ENCODE measurements at places on chromosomes 7 and 10.

GRCh38 chr7:152543799-152544198, 108.0 kb upstream of the KMT2C start:
- DNase-seq: no peak

GRCh38 chr7:19920166-19920565, 146.7 kb upstream of the TMEM196 start:
- no peak for DNase-seq

DNA sequence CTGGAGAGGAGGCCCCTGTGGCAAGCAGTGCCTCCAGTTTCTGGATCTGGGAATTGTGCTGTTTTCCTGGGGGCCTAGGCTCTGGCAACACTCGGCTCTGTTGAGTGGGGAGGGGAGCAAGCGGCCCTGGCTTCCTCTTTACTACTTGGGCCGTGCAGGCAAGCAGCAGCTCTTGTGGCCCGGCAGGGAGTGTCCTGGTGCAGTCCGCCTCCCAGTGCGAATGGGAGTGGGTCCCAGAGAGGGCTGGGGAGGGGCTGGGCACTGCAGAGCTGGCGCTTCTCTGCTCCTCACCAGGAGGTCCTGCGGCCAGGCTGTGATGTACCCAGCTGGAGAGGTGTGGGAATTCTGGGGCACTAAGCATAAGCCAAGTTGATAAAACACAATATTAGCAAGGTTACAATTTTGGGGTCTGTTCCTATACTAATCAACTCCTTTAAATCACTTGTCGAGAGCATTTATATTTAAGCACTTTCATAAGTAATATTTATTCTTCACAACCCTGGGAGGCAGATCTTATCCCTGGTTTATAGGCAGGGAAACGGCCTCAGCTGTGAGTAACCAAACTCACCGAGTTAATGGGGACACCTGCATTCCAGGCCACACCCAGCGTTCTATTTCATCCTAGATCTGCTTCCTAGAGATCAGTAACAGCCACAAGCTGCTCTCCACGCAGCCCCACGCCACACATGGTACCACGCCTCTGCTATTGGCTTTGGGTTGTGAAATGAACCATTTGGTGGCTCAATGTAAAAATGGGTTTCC, 183.4 kb upstream of the PLXNA4 start:
- DNase-seq: no peak

GRCh38 chr7:158127241-158127640, 460.4 kb downstream of the PTPRN2 start:
- no peak for DNase-seq

GRCh38 chr7:72343991-72344390, 68.1 kb downstream of the CALN1 start:
- DNase-seq: no peak

DNA sequence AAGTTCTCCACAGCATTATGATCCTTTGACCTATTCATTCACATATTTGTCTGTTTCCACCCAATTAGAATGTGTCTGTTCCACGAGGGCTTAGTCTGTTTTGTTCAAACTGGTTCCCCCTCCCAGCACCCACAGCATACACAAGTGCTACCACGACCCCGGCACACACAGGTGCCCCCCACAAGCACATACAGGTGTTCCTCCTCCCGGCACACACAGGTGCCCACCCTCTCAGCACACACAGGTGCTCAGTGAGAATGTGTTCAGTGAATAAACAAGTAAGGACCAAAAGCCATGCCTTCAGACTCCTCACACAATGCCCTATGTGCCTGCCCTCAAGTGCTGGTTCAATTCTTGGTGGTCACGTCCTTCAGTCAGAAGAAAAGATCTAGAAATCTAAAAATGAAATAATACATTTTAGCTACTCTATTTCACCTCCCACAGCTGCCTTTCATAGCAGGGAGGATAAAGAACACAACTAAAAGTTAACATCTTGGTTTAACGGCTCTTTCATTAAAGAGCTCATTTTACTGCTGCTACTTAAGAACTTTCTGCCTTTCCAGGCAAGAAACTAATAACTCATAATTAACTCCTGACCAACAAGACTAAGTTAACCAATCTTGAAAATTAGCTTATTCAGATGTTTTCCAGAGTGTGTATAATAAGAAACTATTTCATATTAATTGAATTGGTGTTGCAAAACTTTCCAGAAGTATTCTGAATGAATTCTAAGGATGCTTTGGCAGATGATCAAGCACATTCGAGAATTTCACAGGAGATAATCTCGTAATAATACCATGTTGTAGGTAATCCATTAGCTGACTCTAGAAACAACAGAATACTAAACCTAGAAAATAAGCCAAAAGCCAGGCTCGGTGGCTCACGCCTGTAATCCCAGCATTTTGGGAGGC, 2.3 kb downstream of the DNMBP start:
- DNase-seq: no peak

DNA sequence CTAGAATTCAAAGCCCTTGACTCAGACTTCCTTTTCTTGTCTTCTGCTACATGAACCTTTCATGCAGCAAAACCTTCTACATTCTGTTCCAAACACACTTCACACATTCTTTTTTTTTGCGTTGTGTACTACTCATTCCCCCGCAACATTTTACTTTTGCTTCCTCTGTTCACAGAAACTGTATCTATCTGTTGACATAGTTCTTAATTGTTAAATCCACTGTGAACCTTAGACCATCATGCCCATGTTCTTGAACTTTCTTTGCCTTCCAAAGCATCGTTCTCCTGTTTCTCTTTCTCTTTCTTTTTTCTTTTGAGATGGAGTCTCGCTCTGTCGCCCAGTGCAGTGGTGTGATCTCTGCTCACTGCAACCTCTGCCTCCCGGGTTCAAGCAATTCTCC, 14.2 kb downstream of the CCSER2 start:
- DNase-seq: no peak

DNA sequence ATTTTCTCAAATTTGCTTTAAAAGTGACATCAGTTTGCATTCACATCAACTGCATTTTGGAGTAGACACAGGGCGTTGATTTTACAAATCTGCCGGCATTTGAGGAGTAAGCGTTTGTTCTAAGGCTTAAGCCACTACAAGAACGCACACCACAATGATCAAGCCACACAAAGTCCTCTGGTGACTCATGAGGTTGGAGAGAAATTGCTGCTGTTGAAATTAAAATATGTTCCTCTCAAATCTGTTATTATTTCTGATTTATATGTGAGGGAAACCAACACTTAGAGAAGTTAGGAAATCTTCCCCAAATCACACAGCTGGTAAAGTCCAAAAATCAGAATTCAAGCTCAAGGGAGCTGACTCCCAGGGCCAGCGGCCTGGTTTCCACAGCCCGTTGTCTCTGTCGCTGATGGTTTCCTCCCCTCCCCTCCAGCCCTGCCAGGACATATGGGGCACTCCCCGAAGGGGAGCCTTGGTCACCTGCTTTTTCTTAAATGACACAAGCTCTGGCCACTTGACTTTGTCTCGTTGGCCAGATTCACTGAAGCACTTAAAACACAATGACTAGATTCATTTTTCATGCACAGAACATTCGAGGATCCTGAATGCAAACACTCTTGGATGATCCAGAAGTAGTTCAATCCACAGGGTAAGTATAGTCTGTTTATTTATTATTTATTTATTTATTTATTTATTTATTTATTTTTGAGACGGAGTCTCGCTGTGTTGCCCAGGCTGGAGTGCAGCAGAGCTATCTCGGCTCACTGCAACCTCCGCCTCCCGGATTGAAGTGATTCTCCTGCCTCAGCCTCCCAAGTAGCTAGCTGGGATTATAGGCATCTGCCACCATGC, 29.2 kb upstream of the KLF6 start:
- no peak for DNase-seq

- no peak for DNase-seq
Observed at GRCh38 chr10:17709492-17709891, 42.5 kb upstream of the TMEM236 start.

GRCh38 chr7:75055830-75056772, 17.5 kb downstream of the RCC1L start:
- no peak for DNase-seq

GRCh38 chr10:74293686-74294371, 142.8 kb downstream of the ADK start:
- no peak for DNase-seq

- DNase-seq: no peak
Observed at GRCh38 chr10:94673614-94674321, 9.8 kb upstream of the CYP2C18 start.

DNA sequence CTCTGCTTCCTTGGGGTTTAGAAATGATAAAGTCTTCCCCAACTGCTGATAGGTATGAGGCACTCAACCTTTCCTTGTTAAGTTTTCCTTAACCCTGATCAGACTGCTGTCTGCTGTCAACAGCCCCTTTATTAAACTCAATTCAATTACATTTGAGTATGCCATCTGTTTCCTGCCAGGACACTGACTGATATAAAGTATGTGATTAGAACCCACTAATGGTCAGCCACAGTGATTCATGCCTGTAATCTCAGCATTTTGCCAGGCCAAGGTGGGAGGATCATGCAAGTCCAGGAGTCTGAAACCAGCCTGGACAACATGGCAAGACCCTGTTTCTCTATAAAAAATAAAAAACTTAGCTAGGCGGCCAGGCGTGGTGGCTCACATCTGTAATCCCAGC, 18.1 kb downstream of the BAZ1B start:
- no peak for DNase-seq

DNA sequence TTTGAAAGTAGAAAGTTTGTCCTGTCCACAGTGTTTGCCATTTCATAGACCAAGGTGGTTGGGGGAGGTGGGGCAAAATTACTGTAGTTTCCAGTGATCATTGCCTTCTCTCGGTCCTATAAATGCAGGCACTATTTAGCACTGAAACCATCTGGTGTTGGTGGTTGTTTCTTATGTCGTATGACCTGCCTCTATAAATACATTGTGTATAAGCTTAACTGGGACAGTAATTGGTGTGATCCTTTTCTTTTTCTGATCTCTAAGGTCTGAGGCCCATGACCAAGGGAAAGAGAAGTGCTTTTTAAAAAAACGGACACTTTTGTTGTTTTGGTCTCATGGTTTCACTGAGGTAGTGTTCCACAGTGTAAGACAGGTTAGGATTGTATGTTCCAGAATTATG, 63.1 kb downstream of the AUTS2 start:
- no peak for DNase-seq

DNA sequence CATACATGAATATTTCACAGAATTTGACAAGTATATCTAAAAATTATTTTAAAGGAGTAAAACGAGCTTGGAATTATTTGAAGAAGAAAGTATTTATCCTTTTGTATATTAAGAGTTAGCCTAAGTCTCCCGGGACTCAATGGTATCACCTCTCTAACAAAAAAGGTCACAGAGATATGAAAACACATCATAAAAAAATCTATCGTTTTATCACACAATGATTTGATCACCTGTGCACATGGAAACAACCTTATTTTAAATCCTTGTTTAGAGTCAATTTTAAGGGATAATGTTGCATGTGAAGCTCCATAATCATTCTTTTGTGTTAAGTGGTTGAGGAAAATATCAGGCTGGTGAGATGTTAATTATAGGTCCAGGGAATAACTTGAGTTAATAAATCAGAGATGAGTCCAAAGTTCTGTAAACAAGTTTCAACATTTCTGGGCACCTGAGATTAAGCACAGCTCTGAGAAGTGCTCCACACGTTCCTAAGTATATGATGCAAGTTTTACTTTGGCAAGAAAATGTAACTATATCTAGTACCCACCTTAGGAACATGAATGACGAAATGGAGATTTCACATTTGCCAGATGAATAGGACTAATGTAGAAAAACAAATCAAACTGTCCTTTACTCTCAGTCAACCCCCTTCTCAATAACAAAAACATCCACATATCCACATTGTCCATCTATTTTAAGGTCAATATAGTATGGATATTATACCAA, 148.5 kb upstream of the AKR1E2 start:
- no peak for DNase-seq

GRCh38 chr10:10564081-10564794, 453.4 kb upstream of the CELF2 start:
- DNase-seq: no peak

GRCh38 chr7:18936265-18936664, 181.2 kb downstream of the TWIST1 start:
- no peak for DNase-seq

DNA sequence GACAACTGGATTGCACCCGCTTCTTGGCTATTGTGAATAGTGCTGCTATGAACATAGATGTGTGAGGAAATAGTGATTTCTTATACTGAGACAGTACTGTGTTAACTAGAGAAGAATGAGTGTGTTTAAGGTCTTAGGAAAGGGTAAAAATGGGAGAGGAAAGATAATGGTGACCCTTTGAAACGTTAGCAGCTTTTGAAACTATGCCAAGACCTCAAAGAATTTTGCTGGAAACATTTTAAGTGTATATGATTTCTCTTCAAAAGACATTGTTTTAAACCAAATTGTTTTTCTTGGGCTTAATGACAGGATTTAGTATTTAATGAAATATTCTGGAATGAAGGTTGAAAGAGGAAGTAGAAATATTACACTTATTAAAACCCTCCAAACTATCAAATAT, 100.8 kb upstream of the ARHGAP21 start:
- DNase-seq: no peak

- DNase-seq: no peak
Observed at GRCh38 chr7:43313628-43314378, 201.4 kb downstream of the HECW1 start.

DNA sequence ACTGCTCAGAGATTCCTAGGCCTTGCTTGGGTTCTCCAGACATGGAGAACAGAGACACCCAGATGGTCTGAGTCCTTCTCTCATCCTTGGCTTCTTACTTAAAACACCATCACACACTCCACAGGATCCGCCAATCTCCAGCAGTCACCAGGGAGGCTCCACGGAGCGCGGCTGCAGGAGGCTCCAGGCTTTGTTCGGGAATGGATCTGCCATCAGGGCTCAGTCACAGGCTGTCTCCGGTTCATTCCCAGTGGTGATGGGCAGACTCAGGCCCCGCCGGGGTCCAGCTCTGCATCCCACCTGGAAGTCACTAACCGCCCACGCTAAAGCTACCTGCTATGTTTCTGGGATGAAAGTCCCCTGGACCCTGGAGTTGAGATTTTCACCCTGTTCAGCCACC, 312.9 kb downstream of the TCERG1L start:
- no peak for DNase-seq

DNA sequence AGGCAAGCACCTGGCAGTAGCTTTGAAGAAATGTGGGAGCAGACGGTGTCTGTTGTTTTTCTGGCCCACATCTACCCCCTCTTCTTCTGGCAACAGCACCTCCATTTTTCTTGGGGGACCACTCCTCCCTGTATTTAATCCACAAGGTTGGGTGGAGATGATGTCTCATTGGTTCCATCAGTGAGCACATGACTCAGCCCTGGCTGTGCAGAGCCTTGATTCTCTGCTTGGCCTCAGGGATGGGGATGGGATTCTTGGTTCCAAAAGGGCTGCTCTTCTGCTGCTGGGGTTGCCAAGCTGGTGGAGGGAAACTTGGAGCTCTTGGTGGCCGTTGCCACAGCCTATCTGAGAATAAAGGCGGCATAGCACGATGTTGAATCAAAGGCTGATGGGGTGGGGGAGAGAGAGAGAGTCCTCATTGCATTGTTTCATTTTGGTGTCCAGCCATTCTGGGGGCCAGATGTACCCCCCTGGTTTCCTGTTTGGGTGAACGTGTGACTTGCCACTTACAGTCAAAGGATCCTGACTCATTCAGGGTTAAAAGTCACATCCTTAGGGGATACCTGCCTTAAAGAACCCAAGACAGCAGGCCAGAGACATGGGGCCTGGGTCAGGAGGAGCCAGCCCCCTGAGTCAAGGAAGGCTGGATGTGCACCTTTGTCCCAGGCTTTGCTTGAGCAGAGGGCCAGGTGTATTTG, 25.9 kb downstream of the GRK5 start:
- DNase-seq: no peak

All from activated CD8-positive, alpha-beta memory T cell treated with anti-CD3 and anti-CD28 coated beads, Interleukin-2, amount 50 U/mL, for 4 hours (primary cell).